ENCODE measurements at places on chromosomes 12 and 14. TPM values are rescaled to one million over a fixed set of nuclear protein-coding genes. Genes with fewer than 3 reads are reported as not detected.

The ANKRD33 gene
- total RNA-seq, result not detected

The GLT8D2 gene
- total RNA-seq, result 0.87 TPM

The SRSF9 gene
- 190 TPM for total RNA-seq

The LUM gene
- 31.9 TPM for total RNA-seq

The NXPH4 gene
- total RNA-seq, result 0.40 TPM

The P2RX7 gene
- total RNA-seq, result 0.52 TPM
